ENCODE measurements at places on chromosomes 3 and 15.
A peak's percentile ranks its signal among the peaks of the same experiment; 100 is the strongest.

- DNase-seq: no peak
Observed at GRCh38 chr3:88668180-88668579, 439.2 kb upstream of the EPHA3 start.

DNA sequence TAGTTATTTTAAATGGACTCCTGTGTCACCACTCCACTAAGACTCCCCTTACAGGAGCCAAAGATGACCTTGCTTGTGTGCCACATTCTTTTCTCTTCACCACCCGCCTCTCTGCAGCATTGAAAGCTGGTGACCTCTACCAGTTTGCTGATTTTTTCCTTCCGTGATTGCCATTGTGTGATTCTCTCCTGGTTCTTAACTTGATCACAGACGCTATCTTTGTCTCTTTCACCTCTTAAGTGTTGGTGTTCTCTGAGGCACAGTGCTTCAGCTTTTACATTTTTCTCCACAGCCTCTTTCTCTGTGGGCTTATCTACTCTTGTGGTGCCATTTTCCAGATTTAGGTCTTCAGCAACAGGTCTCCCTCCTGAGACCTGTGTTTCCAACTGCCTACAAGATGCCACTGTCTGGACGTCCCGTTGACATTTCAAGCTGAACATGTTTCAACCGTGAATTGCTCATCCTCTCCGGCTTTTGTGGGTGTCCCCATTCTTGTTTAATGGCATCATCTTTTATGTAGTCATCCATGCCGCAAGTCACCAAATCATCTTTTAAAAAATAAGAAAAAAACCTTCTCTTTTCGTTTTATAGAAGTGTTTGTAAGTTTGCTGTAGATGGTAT, 26.5 kb downstream of the IQGAP1 start:
- no peak for DNase-seq

DNA sequence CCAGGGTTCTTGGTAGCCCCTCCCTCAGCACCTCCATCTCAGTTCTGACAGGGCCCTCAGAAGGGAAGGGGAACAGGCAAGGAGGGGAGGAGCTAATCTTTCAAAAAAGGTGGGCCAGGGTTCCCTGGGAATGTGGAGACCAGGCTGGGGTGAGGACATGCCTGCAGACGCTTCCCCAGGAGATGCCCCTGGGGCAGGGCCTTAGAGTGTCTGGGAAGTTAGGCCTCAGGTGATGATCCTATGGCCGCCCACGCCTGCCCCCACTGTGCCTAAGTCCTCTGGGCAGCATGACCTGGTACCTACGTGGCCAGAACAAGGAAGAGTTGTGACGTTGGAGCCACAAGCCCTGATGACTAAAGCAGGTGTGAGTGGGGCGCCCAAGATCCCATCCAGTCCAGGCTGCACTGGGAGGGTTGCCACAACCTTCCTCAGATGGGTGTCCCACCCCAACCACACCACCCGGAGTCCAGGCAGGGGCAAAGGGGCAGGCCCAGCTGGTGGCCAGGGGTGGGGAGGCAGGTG, 3.9 kb upstream of the SEMA3B start:
- no peak for DNase-seq

- DNase-seq: no peak
Observed at GRCh38 chr3:158451405-158452055, 119.5 kb upstream of the MLF1 start.

- no peak for DNase-seq
Observed at GRCh38 chr3:122745369-122746021, 48.1 kb downstream of the HSPBAP1 start.

DNA sequence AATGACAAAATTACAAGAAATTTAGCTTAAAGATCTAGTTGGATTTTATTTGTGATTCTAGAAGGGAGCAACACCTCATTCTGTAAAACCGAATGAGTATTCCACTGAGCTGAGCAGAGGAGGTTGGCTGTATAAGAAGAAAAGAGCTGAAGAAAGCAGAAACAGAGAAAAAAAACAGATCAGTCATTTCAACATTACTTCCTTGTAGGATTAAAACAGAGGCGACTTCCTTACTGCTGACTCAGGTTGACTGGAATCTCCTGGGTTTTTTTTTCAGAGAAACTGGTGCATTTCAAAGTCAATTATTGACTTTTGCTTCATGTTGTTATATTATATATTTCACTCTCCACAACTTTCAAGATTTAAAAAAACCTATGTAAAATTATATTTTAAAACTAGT, 368.1 kb upstream of the UBE2E2 start:
- DNase-seq: no peak

DNA sequence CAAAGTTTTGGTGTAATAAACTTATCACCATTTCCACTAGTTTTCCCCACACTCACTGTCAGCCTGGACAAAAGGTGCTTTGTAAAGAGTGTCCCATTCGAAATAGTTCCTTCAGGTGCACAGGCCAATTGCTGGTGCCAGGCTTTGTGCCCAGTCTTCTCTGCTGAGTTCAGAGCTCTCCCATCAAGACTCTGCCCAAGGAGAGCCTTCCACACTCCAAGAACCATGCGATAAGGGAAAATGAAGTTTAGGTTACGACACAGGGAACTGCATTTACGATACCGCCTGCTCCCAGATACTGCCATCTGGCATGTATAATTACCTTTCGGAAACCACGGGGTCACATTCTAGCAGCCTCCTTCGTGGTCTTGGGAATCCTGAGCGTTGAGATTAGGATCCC, 379.6 kb downstream of the MECOM start:
- DNase-seq: no peak

DNA sequence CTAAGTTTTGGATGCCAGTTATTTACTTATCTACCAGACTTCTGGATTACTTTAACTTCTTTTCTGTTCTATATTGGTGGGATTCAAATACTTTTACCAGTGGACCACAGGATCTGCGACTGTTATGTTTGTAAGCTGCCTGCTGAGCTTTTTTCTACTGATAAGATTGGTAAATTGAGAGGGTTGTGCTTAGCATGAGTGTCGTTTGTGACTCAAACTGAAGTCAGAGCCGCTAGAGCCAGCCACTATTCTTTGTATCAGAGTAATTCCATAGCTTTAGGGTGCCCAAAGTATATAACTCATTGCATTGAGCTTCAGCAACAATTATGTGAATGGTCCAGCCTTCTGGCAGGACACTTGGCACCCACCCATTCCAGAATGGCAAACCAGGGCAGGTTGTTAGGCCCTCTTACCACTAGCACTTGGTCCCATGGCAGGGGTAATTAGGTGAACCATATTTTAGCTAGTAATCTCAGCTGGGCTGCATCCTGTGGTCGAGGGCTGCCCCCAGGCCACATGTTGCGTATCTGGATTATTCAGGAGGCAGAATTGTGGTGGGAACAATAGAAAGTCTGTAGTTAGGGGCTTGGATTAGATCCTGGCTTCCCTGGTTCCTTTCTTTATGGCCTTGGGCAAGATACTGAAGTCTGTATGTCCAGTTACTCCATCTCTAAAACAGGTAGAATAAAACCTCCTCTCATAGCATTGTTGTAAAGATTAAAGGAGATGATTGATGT, 6.0 kb downstream of the PLCL2 start:
- no peak for DNase-seq

DNA sequence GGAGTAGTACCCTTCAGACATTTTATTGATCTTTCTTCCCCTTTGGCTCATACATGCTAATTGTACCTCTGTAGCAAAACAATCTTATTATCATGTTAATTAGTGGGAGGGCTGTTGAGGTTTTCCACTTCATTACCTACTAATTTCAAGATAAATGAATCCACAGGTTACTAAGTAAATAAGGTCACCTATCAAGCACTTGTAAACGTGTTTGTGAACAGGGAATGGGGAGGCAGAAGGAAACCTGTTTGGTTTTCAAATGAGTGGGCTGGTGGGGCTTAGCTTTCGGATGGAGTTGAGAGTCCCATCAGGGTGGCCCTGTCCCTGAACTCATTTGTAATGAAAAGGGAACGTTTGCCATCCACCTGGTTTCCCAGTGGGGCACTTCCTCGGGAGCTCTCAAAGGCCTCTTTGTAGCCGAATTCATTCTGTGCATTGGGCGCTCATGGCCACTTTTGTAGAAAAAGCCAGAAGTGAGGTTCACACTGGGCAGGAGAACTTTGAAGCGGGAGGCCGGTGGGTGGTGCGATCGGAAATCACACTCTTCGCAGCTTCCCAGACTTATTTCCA, 419.8 kb upstream of the NR2F2 start:
- no peak for DNase-seq

GRCh38 chr3:174440253-174440701, 418.9 kb upstream of the NAALADL2 start:
- no peak for DNase-seq

DNA sequence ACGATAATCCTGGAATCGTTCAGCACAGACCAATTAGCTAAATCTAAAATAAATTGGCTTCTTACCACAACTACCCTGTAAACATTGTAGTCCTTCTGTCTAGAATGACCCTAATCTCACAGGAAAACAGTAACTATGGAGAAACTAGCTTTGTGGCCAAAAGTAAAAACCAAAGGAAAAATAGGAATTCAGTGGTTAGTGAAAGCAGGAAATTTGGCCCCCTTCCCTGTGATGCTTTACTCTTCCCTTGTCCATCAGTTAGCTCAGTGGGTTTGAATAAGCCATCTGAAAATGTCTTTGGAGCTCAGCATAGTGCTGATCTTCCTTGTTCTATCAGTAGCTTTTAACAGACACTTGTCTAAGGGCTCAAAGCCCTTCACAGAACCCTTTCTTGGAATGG, 1.6 kb downstream of the NMD3 start:
- no peak for DNase-seq

DNA sequence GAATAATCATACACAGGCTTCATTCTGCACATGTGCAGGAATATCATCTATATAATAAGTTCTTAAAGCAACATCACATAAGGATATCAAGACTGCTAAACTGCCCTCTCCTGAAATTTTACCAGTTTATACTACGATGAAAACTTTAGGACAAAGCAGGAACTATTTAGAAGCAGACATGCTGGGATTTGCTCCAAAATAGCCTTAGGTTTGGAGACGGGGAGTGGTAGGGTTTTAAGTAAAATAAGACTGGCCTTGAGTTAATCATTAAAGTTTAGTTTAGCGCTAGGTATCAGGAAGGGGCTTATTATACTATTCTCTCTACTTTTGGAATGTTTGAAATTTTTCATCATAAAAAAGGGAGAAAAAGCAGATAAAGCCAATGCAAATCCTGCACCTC, 115.8 kb downstream of the SRGAP3 start:
- DNase-seq: no peak

- no peak for DNase-seq
Observed at GRCh38 chr3:136604961-136605360, 147.2 kb downstream of the STAG1 start.

DNA sequence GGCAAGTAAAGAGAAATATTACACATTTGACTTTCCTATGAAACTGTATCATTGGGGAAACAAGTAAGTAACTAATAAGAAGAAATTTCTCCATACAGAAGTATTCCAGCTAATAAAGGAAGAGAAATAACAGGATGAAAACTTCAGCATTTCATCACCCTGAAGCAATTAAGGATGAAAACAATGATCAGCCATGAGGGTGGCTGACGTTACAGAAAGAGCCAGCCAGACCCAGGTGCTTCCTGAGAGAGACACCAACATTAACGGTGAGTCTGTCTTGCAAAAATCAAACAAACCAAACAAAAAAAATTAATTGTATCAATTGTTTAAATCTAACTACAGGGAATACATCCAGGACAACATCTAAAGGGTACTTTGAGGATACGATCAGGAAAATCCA, 190.0 kb downstream of the ARRDC4 start:
- no peak for DNase-seq

DNA sequence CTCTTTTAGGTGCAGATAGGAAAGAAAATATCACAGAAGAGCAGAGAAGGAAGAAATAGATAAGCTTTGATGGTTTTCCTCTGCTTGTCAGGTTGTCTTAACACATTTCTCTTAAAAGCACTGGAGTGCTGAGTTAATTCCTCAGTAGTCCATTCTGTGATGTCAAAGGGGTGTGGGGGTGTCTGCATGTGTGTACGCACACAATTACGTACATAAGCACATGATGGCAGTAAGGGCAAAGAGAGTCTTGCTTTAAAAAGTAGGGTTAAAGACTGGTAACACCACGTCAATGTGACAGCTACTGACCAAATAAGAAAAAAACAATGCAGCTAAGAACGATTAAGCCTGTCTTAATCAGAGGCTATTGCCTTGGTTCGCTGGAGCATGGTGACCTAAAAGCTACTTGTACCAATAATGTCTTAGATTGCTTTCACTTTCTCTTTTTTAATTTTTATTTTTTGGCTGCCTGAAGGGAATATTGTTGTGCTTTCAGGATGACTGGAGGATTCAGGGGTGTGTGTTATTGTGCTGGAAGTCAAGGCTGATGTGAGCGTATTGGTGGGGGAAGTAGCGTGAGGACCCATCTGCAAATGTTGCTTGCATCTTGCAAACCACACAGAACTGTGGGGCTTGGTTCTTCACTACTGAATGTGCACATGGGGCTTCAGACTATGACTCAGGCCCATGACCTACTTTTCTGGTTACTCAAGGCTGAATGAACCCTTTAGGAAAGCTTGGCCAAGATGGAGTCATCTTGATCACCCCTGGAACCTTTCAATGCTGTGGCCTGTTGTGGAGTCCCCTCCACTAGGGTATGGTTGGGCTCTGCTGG, 417.8 kb upstream of the TPM1 start:
- peak; percentile 25 for DNase-seq

GRCh38 chr3:103077910-103078309, 643.1 kb downstream of the ZPLD1 start:
- no peak for DNase-seq

DNA sequence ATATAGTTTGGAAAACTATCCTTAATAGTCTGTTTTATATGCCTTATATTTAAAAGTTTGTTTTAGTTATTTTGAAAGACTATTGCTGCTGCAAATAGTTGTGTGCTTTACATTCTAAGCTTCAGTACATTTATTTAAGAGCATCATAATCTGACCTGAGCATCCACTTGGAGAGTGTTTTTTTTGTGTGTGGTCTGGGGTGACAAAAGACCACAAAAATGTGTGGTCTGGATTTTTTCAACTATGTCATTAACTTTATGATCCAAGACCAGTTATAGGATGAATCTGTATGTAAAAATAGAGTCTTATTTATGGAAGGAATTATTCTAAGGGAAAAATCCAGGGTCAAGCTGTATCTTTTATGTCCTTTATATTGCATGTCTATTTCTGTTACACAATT, 77.4 kb downstream of the SLTM start:
- DNase-seq: no peak

DNA sequence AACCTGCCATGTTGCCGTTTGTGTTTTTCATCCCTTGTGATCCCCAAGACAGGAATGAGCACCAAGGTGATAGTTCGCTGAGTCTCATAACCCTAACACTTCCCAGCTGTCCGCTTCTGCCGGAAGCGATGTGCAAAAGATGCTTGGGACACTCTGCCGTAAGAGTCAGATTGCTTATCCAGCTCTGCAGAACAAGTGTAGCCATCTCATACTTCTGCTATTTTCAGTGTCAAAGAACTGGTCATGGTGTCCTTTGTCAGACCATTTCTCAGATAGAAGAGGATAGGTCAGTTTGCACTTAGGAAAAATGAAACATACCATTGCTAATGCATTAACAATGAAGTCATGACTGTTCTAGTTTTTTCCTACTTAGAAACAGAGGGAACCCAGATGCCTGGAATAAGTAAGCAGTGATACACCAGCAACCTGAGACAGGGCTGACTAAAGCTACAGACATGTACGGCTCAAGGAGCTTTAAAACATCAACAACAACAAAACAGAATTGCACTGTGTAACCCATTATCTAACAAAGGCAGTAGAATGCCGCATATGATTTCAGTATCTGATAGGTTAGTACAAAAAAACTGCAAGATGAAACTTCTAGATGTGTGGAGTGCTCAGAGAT, 134.0 kb upstream of the IL12A start:
- peak; percentile 75 for DNase-seq
